ENCODE measurements at places on chromosomes 1 and 21. TPM values are rescaled to one million over a fixed set of nuclear protein-coding genes. Genes with fewer than 3 reads are reported as not detected.

- DNase-seq = peak; percentile 86
Measured at GRCh38 chr1:95002540-95003432, 70.0 kb downstream of the ALG14 start.

DNA sequence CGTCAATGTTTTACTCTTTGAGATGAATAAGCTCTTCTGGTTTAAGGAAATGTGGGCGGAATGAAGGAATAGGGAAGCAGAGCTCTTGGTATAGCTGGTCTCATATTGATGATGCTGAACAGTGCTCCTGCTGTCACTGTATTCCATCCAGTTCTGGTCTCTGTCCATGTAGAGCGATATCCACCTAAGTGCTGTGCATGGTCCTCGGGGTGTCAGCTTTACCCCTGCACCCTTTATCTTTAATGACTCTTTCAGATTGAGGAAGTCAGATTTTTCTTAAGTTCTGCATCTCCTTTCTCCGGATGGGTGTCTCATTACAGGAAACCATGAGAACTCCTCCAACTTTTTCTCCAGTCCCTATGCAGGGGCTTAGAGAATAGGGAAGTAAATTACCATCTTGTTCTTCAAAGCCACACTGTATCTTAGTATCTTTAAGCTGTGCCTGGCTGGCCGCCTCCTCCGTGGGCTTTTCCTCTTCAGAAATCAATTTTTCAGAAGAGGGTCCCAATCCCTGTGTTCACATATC lies 52.9 kb downstream of the PDE4B start:
- DNase-seq = no peak

DNA sequence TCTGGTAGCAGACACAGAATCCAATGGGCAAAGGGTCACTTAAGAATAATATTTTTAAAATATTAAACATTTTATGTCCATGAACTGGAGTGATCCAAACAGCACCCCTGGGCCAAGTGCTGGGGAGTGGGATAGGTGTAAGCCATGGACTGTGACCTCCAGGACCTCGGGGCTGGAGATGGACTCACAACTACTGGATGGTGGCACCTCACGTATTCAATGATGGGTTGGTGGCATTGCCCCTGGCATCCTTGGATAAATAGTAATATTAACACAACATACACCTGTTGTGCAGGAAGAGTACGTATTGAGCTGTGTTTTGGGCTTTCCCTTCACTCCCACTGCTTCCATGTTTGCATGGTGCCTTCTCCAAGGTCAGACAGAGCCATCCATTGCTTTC lies 39.3 kb upstream of the TENT5C start:
- DNase-seq = no peak

- DNase-seq = no peak
Measured at GRCh38 chr1:207811920-207812720, 60.3 kb downstream of the CD46 start.

GRCh38 chr1:97247196-97247595 lies 525.6 kb downstream of the PTBP2 start:
- no peak for DNase-seq

DNA sequence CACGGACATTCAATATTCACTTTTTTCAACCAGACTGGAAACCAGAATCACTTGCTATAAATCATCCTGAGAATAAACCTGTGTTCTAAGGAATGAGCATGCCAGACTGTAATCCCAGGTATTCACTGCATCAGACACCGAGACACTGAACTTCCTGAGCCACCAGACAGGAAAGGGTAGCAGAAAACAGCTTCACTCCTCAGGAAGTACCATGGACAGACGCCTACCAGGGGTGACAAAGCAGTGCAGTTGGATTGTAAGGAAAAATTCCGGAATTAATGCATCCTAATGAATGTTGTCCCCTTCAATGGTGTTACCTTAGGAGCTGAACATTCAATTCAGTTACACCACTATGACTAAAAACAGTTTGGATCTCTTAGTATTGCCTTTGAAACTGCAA lies 156.1 kb downstream of the PIGK start:
- DNase-seq = no peak

GRCh38 chr21:43590194-43590593 lies 69.1 kb downstream of the HSF2BP start:
- no peak for DNase-seq

DNA sequence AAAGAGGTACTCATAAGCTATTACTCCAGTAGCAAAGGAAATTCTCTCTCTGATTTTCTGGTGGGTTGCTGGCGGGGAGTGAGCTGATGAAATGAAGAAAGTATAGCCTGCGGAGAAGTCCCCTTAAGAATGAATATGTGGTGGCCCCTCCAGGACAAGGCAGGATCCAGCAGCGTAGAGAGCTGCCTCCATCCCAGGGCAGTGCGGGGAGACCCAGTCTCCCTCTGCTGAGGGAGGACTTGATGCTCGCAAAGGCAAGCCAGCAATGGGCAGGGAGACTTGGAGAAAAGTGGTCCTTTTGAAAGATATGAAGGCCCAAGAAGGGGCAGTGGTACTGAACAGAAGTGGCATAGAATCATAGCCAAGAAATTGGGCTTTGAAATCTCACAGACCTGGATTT lies 106.0 kb upstream of the SLC44A3 start:
- DNase-seq = no peak

The BCAN gene
- polyA plus RNA-seq = 0.88 TPM

The ZCCHC17 gene
- polyA plus RNA-seq = 24.2 TPM

The AADACL4 gene
- 0.13 TPM for polyA plus RNA-seq

The TRIM46 gene
- 0.40 TPM for polyA plus RNA-seq

The THEM5 gene
- 0.37 TPM for polyA plus RNA-seq

All from hindlimb muscle (tissue), 1 donor.